Ecto neural progenitor cell (in vitro differentiated cells): ENCODE measurements at places on chromosomes 7 and 10.

GRCh38 chr10:90983914-90984549, 63.1 kb upstream of the ANKRD1 start:
- DNase-seq, result no peak

DNA sequence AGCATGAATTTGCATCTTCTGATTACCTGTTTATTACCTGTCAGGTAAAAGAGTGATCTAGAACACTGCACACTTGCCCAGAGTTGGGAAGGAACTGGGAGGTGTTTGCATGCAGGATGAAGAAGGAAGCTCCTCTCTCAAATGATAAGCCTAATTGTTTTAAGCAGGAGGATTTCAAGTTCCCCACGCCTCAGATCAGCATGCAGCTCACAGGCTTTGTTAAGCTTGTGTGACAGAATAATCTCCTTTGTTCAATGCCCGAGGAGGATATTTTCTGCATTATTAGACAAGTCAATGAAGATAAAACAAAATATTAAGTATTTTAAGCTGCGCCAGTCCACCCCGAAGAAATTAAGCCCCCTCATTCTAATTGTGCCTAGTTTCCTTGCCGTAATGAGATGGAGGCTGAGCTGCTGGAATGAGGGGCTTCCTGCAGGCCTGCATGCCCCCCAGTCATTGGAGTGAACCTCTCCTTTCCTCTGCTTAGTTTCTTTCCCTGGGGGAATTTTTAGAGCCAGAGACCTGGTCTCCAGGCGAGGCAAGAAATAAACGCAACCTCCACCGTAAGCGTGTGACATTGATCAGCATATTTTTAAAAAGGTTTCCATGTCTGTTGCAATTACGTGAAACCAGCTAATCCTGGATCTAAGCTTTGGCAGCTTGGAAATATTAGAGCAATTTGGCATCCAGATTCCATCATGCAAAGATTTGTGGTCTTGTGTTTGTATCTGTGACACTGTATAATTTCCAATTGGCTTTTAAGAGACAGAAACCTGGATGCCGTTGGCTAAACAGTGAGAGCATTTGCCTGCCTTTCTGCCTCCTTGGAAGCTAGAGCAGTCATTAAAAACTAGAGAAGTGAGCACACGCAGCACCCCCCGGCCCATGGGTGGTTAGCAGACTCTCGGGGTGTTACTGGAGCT, 376.0 kb downstream of the GALNT17 start:
- no peak for DNase-seq

- no peak for DNase-seq
Observed at GRCh38 chr10:43135064-43135463, 3.2 kb upstream of the CSGALNACT2 start.

- peak; percentile 86 for DNase-seq
Observed at GRCh38 chr7:128697302-128697905, 25.3 kb downstream of the GARIN1A start.

DNA sequence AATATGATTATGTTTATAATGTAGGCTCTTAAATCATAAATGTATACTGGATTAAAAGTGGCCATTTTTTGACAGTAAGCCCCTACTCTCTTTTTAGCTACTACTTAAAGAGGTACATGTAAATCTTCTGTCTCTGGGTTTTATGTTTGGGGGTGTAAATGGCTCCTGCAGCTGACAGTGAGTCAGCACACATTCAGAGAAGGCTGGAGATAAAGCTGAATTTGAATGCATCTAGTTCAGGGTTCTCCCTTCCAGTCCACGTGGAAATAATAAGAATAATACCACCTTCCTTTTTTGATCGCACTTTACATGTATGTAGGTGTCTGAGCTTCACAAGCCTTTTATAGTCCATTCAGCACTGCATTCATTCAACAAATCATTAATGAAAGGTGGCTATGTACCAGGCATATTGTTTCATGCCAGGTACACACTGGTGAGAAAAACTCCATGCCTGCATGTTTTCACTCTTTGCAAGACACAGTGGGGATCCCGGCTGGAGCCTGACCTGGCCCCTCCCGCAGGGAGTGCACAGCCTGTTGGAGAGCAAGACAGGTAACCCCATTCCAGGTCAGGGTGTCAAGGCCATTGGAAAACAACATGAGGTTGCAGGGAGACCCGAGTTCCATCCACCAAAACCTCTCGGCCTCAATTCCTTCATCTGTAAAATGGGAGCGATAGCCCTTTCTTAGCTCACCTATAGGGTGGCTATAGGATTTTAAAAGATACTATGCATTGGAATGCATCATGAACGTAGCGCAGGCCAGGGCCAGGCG, 107.5 kb upstream of the ANLN start:
- DNase-seq, result no peak

DNA sequence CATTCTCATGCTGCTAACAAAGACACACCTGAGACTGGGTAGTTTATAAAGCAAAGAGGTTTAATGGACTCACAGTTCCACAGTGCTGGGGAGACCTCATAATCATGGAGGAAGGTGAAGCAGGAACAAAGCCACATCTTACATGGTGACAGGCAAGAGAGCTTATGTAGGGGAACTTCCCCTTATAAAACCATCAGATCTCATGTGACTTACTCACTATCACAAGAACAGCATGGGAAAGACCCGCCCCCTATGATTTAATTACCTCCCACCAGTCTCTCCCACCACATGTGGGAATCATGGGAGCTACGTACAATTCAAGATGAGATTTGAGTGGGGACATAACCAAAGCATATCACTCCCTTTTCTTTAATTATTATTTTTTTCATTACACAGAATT, 16.6 kb downstream of the COL28A1 start:
- DNase-seq, result no peak

- DNase-seq, result no peak
Observed at GRCh38 chr7:77473229-77474005, 57.3 kb upstream of the GSAP start.

DNA sequence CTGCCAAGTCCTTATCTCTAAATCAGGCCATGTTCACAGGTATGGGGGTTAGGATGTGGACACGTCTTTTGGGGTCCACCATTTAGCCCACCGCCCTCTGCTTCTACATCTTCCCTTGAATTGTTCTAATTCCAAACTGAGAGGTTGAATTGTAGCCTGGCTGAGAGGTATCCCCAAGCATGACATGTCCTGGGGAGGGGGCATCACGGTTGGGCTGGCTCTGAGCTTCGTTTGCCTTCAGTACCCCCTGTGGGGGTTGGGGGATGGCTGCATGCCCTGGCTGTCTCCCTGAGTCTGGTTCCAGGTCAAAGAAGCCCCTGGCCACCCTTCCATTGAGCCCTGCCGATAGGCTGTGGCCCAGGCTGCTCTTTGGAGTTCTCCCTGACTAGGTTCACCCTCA, 204.6 kb downstream of the GLRX3 start:
- no peak for DNase-seq

DNA sequence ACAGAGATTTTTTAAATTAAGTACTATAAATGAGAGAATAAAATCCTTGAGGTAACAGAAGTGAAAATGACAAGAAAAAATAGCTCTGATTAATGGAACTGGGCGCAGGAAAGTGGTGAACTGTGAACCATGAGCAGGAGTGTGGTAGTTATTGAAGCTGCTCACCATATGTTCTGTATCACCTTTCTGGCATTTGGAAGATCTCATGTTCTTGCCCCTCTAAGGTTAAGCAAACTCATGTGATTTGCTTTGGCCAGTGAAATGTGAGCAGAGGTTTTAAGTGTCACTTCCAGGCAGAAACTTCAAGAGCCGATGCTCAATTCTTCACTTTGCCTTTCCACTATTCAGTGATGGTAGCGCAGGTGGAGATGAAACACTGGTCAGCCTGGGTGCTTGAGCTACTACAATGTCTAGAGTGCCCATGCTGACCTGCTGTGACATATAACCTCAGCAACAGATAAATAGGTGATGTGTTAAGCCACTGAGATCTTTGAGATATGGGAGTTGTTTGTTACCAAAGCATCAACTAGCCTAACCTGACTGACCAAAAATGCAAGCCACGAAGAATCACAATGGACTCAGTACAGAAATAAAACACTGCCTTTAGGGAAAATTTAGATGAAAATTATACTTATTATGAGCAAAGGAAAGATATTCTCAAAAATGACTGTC, 18.4 kb downstream of the MTPAP start:
- no peak for DNase-seq

DNA sequence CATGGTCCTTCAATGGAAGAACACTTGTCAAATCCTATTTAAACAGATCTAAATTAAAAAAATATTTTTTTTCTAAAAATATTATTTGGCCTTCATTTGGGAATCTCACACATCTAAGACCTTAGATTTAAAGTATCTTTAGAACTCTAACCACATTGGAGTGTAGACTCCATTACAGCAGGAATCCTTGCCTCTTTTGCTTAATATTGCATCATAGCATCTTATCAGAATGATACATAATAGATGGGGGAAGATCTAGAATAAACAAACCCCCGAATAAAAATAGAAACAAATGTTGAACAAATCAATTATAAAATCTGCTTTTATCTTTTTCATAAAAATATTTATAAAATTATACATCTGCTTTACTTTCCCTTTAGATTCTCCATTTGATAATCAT, 27.6 kb upstream of the EPC1 start:
- no peak for DNase-seq

- no peak for DNase-seq
Observed at GRCh38 chr7:97270280-97270679, 152.8 kb downstream of the SDHAF3 start.

GRCh38 chr7:100546129-100546925, 7.3 kb downstream of the AGFG2 start:
- no peak for DNase-seq

DNA sequence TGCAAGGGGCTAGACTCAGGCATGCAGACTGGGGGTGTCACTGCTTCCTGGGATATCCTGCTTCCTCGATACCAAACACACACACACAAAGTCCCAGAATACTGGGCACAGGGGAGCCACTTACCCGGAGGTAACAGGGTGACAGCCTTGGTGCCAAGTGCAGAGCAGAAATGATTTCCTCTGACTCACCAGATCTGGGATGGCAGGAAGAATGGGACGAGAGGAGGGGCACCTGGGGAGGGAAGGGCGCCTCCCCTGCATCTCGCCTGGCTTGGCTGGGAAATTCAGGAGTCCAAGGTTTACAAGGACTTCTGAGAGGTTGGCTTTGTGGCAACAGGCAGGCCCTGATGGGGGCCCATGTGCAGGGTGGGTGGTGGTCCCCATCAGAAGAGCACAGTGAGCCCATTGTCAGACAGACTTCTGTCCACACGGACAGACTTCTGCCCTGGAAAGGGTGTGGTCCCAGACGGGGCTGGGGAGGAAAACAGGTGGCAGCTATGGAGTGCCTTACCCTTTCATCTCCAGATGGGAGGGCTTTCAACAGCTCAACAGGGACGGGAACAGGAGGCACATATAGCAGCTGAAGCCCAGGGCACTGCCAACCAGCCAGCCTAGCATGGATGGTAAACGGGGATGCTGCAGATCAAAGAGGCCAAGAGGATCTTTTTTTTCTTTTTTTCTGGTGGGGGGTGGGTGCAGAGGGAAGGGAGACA, 9.7 kb upstream of the CCL24 start:
- DNase-seq, result no peak

DNA sequence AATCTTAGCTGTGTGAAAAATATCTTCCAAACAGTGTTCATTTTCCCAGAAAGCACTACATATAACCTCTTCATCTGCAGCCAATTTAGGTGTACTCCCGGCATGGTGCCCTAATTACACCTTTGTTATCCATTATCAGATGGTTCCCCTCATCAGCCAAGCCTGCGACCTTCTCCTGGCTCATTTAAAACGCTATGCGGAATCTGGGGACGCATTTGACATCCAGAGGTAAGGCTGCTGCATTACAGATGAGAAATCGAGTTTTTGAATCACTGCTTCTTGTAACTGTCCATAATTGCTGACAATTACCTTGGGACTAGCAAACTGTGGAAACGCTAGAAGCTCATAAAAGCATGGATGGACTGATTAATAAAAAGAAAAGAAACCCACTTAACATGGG, 109.5 kb downstream of the PARP12 start:
- no peak for DNase-seq

- DNase-seq, result no peak
Observed at GRCh38 chr10:116972131-116972530, 32.9 kb downstream of the SHTN1 start.
